Activated CD4-positive, CD25-positive, alpha-beta regulatory T cell treated with anti-CD3 and anti-CD28 coated beads, Interleukin-2, amount 50 U/mL, for 24 hours (primary cell): ENCODE measurements at places on chromosomes 3 and 15.
A peak's percentile ranks its signal among the peaks of the same experiment; 100 is the strongest.

DNA sequence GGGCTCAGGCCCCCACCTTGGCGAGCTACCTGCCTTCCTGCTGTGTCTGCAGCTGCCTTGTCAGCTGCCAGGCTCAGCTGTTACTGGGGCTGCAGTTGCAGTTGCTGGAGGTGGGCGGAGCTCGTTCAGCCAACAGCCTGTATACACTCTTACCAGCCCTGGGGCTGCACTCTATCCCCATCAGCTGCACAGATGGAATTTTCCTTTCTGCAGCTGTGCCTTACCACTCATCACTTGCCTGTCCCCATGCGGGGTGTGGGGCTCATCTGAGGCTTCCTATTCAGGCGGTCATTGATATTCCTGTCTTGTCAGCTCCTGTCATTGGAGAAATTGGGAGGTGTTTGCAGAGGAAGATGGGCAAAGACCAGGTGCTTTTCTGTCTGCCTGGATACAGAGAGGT is 9.1 kb upstream of the SYN2 start:
- ATAC-seq, result no peak

GRCh38 chr3:162398554-162398953 is 901.9 kb downstream of the OTOL1 start:
- ATAC-seq, result no peak

DNA sequence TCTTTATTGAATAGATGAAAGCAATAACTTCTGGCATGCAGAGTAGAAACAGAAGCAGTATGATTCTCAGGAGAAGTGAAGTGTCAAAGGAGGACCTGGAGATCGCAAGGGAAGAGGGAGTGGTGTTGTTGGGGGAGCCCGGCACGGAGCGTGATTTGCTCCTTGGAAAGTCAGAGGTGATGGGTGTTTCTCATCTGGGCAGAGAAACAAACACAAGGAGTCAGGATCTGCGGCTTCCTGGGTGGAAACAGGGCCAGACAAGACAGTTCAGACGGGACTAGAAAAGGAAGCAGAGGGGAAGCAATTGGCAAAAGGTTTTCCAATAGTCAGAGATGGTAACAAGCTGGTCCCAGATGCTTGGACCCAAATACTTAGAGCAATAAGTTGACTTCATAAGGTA is 34.4 kb upstream of the CCDC80 start:
- ATAC-seq, result no peak

DNA sequence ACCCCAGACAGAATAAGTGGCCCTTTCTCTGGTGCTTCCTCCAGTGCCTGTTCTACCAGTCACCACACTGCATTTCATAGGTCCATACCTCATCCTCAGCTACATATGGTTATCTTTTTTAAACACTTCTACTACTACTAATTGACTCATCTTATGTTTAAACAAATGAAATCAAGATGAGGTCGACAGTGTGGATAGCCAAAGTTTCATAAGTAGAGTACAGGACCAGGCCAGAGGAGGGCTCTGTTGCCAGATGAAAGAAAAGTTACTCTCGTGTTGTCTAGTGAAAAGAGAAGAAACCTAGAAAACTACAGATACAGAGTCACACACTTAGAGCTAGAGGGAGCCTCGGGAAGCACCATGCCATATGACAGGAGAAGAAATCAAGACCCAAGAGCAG is 296.1 kb downstream of the VPS13C start:
- ATAC-seq, result no peak

DNA sequence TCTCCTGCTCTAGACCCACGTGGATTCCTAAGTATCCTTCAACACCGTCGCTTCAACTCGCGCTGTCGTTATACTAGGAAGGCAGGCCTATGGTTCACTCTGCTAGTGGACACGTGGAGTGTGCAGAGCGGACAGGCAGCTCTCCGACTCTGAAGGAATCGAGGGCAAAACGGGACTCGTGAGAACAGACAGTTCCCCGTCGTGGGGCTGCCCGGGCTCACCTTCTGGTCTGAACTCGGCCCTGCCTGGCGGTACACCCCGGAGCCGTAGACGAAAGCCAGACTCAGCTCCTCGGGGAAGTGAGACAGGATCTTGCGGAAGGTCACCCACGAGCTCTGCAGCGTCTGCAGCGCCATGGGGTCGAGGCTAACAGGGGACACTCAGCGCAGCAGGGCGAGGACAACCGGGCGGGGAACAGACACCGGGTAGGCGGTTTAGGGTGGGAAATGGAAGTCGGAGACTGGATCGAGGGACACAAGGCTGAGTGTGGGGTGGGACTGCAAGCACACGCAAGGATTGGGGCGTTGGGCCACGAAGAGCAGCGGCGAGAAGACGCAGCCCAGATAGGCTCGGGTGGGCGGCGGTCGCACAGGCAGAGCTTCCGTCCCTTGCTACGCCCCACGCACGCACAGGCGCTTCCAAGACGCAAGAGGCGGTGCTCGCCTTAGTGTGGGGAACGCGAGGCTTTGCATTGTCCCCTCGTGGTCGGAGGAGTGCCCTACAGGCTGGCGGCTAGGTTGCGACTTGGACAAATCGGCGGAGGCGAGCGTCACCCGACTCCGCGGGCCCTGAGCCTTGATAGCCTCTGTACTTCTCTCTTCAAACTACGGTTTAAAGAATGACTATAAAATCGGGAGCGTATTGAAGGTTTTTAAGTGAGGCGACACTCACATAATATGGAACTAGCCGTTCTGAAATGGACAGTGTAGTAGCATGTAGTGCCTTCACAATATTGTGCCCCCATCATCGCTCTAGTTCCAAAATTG is at the start of gene TAMM41:
Gene TAMM41 (minus strand): TSS at position 605 of the 986 bp plus-strand sequence. CDS start 249 bp downstream, at position 356.
- peak; percentile 100 for ATAC-seq

DNA sequence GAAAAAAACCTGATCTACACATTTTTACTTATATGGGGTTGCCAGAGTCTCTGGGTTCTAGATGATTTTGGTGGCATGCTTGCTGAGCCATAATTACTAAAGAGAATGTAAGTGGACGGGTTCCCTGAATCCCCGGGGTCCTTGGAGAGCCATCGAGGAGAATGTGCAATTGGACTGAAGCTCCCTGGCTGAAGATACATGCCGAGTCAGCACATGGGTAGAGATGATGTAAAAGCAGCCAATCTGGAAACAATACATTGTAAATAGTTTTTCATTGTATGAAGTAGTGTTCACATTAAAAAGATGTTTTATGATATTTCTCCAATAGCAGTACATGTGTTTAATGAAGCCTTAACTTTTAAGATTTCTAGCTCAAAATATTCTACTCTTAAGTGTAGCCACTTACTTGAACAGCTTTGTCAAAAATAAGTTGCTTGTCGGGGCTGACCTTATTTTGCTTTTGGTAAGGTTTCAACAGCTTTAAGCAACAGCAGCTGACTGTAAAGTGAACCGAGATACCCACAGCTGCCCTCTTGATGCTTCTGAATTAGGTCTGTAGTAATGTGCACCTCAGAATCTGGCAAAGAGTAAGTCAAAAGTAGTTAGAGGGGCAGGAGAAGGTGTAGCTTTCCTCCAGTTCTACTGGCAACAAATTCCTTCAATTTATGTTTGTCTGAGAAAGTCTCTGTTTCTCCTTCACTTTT is 205.7 kb downstream of the PLCL2 start:
- no peak for ATAC-seq

GRCh38 chr3:192850451-192850981 is 67.1 kb downstream of the MB21D2 start:
- peak; percentile 95 for ATAC-seq

DNA sequence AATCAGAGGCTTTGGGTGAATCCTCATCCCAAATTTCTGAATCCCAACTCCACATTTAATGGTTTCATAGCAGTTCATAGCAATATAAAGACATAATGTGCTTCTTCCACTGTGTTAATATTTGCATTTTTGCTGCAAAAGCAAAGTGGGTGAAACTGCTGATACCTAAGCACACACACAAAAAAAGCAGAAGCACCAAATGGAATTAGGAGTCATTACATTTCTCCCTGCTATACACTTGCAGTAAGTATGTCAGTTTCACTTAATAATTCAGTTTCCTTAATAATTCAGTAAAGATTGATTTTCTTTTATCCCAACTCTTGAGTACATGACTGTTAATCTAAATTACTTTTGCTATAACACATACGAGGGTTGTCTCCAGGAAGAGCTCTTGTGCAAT is 48.9 kb upstream of the ALCAM start:
- ATAC-seq, result no peak

DNA sequence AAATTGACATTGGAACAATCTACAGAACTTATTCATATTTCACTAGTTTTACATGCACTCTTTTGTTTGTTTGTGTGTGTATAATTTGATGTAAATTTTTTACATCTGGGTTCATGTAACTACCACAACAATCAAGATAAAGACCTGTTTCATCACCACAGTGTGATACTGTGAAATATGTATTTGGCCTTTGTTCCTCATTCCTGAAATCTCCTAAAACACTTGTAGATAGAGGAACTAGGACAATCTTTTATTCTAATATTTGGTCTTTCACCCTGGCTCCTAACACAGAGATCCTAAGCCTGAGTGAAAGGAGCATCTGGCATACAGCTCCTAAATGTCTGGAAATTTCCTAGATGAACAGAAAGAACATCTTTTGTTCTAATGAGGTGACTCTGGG is 155.0 kb upstream of the GPR149 start:
- ATAC-seq, result no peak

DNA sequence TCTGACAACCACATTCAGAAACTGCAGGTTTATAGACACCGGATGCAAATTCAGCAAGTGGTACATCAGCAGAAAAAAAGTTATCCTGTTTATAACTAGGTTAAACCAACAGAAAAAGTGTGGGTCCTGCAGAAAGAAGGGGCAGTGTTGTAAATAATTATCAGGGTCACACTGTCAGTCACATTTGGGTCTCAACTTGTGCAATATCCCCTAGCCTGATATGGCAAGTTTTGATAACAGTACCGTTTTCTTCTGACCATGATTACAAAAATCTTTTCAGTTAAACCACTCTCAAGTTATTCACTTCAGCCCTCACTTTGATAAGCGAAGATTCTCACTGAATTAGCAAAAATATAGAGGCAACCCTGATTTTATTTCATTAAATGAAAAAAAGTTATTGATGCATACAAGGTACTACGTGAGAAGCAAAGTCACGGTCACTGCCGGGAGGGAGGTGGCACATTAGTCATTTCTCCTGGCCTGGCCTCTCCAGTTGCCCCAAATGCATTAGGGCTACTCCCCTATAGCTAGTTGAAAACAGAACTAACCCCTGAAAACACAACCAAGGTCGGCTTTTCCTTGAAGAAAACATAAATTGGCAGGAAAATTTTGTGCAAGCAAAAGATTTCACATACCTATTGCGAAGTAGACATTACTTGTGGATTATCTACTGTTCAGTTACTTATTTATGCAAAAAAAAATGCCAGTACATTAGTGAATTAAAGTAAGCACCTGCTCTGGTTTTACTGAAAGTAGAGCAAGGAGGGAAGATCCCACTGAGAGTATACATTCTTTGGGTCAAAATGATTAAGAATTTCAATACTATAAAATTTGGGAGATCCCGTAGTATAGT is 28.6 kb downstream of the IL5RA start:
- no peak for ATAC-seq
